Glutamatergic neuron (in vitro differentiated cells): ENCODE measurements at places on chromosomes 2 and 18. TPM values are rescaled to one million over a fixed set of nuclear protein-coding genes. Genes with fewer than 3 reads are reported as not detected.

The PCARE gene
- 0.66 TPM for total RNA-seq

The CCDC68 gene
- not detected for total RNA-seq

The FSHR gene
- total RNA-seq: not detected

The PLEKHA3 gene
- 26.3 TPM for total RNA-seq

The MRO gene
- not detected for total RNA-seq

The PSMA8 gene
- total RNA-seq: not detected

The PTPRM gene
- 23.9 TPM for total RNA-seq

The MC4R gene
- not detected for total RNA-seq

The POTEF gene
- 12.8 TPM for total RNA-seq

The CHRNA1 gene
- 161 TPM for total RNA-seq

The SCYGR4 gene
- total RNA-seq: not detected

The SRD5A2 gene
- not detected for total RNA-seq

The LIMS4 gene
- 0.47 TPM for total RNA-seq

The GRB14 gene
- total RNA-seq: 0.83 TPM
